Thyroid gland (tissue), 4 donors: ENCODE measurements at places on chromosomes 3 and 15. TPM values are rescaled to one million over a fixed set of nuclear protein-coding genes. Genes with fewer than 3 reads are reported as not detected.

Gene CLK3
- 156 TPM for total RNA-seq

Gene AAGAB
- total RNA-seq: 54.9 TPM

- H3K27ac ChIP-seq: no peak overlapping the region
- no peak for DNase-seq
- H3K4me3 ChIP-seq: no peak overlapping the region
Observed at GRCh38 chr3:120568202-120568531, 28.0 kb upstream of the NDUFB4 start.

Gene SSUH2
- total RNA-seq: 0.11 TPM

DNA sequence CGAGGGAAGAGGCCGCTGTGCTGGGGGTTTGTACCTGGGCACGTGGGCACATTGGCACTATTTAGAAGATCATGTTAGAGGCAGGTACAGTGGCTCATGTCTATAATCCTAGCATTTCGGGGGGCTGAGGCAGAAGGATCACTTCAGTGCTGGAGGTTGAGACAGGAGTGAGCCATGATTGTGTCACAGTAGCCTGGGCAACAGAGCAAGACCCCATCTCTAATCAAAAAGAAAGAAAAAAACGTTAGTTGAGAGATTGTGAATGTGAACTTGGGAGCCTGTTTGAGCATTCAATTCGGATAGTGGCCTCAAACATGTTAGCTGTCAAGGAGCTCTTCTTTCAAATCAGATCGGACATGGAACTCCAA lies 36.6 kb downstream of the IDH2 start:
- H3K4me3 ChIP-seq: no peak overlapping the region
- no peaks in the 10 kb centered on the region for H3K36me3 ChIP-seq
- DNase-seq: no peak
- H3K4me1 ChIP-seq: peaks cover 61% of the 10 kb centered on the region
- no peaks in the 10 kb centered on the region for H3K27me3 ChIP-seq
- H3K27ac ChIP-seq: no peak overlapping the region

Gene PLSCR2
- not detected for total RNA-seq

Gene ZNF660
- 5.6 TPM for total RNA-seq

Gene PRTG
- 84.1 TPM for total RNA-seq

DNA sequence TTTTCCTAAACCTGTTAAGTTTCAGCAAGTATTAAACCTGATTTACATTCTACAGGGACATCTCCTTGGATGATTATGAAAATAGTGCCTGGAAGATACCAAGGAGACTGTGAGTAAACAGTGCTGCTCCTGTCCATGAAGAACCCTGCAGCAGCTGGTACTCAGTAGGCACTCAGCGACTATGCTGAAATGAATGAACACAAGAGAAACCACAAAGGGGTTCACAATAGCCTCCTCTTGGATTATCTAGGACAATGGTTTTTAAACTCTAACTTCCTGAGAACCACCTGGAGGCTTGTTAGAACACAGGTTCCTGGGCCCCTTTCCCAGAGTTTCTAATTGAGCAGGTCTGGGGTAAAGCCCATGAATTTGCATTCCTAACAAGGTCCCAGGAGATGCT lies 488.4 kb upstream of the UBE2E2 start:
- DNase-seq: no peak
- H3K36me3 ChIP-seq: no peaks in the 10 kb centered on the region
- no peak overlapping the region for H3K4me3 ChIP-seq
- H3K27me3 ChIP-seq: no peaks in the 10 kb centered on the region
- H3K4me1 ChIP-seq: no peaks in the 10 kb centered on the region

GRCh38 chr3:51581524-51581923 lies 43.0 kb downstream of the RAD54L2 start:
- DNase-seq: no peak
- peaks cover 7% of the 10 kb centered on the region for H3K4me1 ChIP-seq
- H3K4me3 ChIP-seq: no peak overlapping the region
- H3K27me3 ChIP-seq: no peaks in the 10 kb centered on the region

DNA sequence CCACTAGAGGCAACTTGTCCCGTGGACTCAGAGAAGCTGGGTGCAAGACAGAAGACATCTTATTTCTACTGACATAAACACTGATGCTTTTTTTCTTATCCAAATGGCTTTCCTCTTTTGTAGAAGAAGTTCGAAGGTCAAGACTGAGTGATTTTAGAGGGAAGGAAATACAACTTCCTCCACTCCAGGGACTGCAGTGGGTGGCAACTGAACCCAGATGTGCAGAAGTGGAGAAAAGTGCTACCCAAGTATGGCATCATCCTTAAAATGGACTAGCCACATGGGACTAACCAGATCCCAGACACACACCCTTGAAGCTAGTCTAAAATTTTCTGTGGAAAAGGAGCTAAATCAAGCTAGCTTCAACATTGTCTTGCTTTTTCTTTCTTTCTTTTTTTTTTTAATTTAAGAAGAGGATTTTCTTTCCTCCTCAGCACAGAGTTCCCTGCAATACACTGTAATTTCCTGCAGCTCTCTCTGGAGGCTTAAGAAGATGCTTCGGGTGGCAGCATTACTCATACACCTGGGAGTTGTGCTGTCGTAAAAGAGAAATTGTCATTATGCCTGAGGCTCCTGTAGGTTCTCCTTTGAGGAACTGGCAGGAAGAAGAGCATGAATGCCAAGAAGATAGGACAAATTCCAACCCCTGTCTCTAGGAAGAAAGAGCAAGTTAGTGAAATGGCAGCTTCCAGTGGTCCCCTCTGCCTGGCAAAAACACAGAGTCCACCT lies 3.8 kb upstream of the FRMD4B start:
- no peak overlapping the region for H3K27ac ChIP-seq
- no peak for DNase-seq
- H3K4me1 ChIP-seq: peaks cover 8% of the 10 kb centered on the region
- no peak overlapping the region for H3K4me3 ChIP-seq

GRCh38 chr3:195609229-195609628 lies 25.5 kb upstream of the APOD start:
- no peak overlapping the region for H3K4me3 ChIP-seq
- no peaks in the 10 kb centered on the region for H3K36me3 ChIP-seq
- DNase-seq: no peak
- no peaks in the 10 kb centered on the region for H3K27me3 ChIP-seq

GRCh38 chr3:13647298-13648059 lies 98.6 kb downstream of the FBLN2 start:
- peaks cover 7% of the 10 kb centered on the region for H3K4me1 ChIP-seq
- no peak overlapping the region for H3K4me3 ChIP-seq
- no peak for DNase-seq
- no peaks in the 10 kb centered on the region for H3K36me3 ChIP-seq
- no peaks in the 10 kb centered on the region for H3K27me3 ChIP-seq

Gene UROC1
- total RNA-seq: not detected

GRCh38 chr15:67227431-67227830 lies 27.0 kb downstream of the AAGAB start:
- peaks cover 13% of the 10 kb centered on the region for H3K4me1 ChIP-seq
- peak overlapping the region; percentile 9 for H3K27ac ChIP-seq
- DNase-seq: peak; percentile 67
- no peak overlapping the region for H3K4me3 ChIP-seq
- H3K27me3 ChIP-seq: no peaks in the 10 kb centered on the region

GRCh38 chr15:101368086-101368780 lies 73.2 kb upstream of the SNRPA1 start:
- no peak for DNase-seq
- no peaks in the 10 kb centered on the region for H3K27me3 ChIP-seq
- no peaks in the 10 kb centered on the region for H3K4me1 ChIP-seq
- H3K4me3 ChIP-seq: no peak overlapping the region

DNA sequence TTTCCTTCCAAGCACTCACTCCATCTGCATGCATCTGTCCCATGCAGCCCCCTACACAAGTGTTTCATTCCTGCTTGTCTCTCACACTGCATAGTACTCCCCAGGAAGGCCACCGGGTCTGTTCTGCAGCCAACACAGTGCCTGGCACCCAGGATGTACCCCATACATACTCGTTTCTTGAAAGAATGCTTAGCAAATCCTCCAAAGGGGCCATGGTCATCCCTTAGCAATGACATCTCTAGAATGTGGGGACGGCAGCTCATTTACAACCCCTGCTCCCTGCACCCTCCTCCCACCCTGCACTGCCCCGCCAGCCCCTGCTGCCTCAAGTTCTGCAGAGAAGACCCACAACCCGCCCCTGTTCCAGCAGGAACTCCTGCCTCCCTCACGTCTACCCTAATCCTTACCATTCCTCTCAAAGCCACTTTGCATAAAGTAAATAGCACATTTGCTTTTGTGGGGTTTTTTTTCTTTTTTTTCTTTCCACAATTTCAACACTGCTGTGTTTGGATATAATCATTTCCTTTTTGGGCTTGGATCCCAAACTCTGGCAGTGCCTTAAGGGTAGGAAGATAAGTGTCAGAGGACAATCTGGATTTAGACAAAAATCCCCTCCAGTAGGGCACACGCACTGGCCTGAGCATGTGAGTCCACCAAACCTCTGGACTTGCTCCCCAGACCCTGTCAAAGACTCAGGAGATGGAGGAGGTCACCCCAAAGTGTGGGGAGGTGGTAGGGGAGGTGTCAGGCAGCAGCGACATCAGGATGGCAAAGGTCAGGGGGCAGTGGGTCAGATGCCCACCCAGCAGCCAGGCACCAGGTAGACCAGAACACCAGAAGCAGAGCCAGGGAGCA lies 68.4 kb downstream of the MEGF11 start:
- H3K4me3 ChIP-seq: no peak overlapping the region
- no peak for DNase-seq
- no peaks in the 10 kb centered on the region for H3K36me3 ChIP-seq
- H3K4me1 ChIP-seq: no peaks in the 10 kb centered on the region

GRCh38 chr3:36859494-36859893 lies 85.4 kb downstream of the TRANK1 start:
- peaks cover 33% of the 10 kb centered on the region for H3K36me3 ChIP-seq
- H3K4me3 ChIP-seq: no peak overlapping the region
- H3K27ac ChIP-seq: no peak overlapping the region
- no peaks in the 10 kb centered on the region for H3K27me3 ChIP-seq

Gene CCDC39
- total RNA-seq: not detected

DNA sequence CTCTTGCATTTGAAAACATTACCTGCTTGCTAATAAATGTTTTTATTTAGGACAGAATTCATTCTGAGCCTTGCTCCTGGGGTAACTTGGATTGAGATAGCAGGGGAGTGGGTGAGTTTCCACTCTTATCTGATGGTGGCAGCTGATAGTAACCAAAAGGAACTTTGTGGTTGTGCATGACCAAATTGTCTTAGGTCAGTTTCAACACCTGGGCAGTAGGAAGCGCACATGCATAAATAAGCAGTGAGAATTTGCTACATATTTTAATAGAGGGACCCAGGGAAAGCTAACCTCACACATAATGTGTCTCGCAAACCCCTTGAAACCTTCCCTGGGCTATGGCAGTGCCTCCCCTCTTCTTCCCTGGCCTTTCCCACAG lies 65.4 kb upstream of the XCR1 start:
- no peak for DNase-seq
- no peaks in the 10 kb centered on the region for H3K36me3 ChIP-seq
- H3K27ac ChIP-seq: no peak overlapping the region
- no peaks in the 10 kb centered on the region for H3K27me3 ChIP-seq

Gene VEPH1
- 1.7 TPM for total RNA-seq
